ENCODE measurements at places on chromosomes 5 and 9.

DNA sequence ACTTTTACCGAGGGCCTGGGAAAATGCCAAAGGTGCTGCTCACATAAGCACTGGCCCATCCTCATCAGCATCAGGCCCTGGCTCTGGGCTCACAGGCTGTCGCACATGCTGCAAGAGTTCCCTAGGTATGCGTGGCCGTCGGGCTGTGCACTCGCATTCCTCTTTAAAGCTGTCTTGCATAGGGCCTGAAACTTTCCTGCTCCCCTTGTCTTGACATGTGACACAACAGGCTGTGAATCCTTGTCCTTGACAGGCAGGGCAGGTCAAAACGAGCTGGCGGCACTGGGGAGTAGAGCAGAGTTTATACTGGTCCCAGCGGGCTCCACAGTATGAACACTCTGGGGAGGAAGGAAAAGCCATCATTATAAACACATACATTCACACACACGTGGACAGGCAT, 30.7 kb downstream of the TSTD2 start:
- no peak for DNase-seq

- no peak for DNase-seq
Observed at GRCh38 chr5:171483551-171484135, 64.2 kb downstream of the FGF18 start.

DNA sequence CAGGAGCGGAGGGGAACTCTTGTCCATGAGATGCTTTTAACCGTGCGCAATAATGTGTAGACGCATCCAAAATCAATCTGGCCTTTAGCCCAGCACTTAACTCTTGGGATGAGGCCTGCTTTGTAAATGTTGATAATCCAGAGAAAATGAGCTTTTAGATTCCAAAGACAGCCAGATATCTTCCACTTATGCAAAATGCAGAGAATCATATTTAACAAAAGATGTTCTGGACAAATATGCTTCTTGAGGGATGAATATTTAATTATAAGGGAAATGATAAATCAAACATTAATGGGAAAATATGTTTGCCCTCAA, 5.6 kb downstream of the S1PR3 start:
- no peak for DNase-seq

DNA sequence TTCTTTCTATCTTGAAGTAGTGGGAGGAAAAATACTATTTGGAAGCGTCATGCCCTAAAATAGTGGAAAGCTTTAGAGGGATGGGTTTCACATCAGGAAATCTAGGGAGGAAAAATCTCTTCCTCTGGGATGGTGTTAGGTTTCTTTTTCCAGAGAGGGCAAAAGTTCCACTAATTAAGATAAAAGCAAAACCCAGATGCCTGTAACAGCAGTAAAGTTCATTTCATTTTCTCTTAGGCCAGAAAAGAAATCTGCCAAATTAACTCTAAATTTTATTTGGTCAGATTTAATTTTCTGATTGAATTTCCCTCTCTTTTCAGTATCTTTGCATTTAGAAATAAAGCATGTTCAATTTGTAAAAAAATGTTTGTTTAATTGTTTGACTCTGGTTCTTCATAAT, 88.8 kb downstream of the LURAP1L start:
- no peak for DNase-seq

- no peak for DNase-seq
Observed at GRCh38 chr9:131858147-131858546, 118.3 kb upstream of the RAPGEF1 start.

DNA sequence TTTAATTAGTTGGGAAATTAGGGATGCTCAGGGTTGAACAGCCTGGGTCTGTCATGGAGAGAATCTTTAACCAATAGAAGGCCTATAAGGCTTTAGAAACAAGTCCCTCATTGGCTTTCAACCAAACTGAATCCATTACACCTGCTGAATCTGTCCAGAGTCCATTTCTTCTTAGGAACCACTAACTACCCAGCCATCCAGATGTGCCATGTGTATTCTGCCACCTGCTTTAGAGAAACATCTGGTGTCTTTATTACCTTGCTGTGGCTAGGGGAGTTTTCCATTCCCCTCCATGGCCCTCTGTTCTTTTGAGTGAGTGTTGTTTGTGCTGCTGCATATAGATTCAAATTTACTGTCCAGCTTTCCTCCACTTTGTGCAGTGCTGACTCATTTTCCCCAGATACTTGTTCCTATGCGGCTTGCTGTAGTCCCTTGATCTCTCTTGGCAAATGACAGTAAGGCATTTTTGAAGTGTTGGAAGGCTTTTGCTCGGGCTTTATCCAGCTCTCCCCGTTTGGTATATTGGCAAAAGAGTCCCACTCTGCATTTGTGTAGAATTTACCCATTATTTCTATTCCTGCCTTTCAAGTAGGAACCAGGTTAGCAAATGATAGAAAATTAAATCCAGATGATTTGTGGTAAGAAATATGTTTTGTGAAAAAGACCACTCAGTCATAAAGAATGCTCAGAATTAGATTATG, 54.6 kb downstream of the NLN start:
- DNase-seq: no peak

- DNase-seq: no peak
Observed at GRCh38 chr5:61647672-61648071, 315.6 kb downstream of the ZSWIM6 start.

- no peak for DNase-seq
Observed at GRCh38 chr9:2418619-2419018, 203.0 kb upstream of the VLDLR start.

All from islet precursor cell (in vitro differentiated cells).